ENCODE measurements at places on chromosomes 12 and 14.

- no peak for DNase-seq
Measured at GRCh38 chr12:129961091-129961490, 57.3 kb upstream of the TMEM132D start.

DNA sequence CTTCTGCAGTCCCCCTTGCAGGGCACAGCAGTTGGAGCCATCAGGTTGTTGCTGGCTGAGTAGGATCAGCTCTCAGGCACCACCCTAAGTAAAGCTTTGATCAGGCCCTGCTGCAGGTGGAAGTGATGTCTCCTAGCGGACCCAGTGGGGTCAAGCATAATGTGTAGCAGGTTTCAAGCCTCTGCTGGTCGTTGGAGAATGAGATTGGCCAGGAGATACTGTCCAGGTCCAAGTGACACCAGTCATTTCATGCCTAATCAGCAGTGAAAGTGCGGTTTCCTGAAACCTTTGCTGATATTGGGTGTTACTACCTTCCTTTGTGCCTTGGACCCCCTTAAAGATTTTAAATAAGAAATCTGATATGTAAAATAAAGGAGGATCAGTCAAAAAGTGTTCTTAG lies 72.6 kb downstream of the SUSD6 start:
- DNase-seq: no peak

DNA sequence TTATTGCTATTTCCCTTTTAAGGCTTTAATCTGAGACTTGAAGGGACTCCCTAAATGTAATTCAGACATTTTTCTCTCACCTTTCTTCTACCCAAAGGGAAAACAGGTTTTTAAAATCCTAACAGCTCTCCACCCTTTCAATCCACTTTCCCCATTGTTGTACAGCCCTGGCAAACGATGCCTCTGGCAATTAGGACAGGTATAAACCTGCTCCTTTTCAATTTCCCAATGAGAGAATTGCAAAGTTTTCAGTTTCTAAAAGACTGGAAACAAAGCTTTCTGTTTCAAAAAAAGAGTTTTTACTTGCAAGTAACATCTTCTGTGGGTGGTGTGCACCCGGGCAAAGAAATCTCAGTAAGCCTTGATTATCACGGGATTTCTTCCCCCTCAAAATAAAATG lies 131.2 kb downstream of the HMGA2 start:
- no peak for DNase-seq

- DNase-seq: no peak
Measured at GRCh38 chr12:40957417-40957816, 230.7 kb upstream of the PDZRN4 start.

All from mesenteric fat pad (tissue), 1 donor.